ENCODE measurements at places on chromosomes 3 and 15. TPM values are rescaled to one million over a fixed set of nuclear protein-coding genes. Genes with fewer than 3 reads are reported as not detected.

DNA sequence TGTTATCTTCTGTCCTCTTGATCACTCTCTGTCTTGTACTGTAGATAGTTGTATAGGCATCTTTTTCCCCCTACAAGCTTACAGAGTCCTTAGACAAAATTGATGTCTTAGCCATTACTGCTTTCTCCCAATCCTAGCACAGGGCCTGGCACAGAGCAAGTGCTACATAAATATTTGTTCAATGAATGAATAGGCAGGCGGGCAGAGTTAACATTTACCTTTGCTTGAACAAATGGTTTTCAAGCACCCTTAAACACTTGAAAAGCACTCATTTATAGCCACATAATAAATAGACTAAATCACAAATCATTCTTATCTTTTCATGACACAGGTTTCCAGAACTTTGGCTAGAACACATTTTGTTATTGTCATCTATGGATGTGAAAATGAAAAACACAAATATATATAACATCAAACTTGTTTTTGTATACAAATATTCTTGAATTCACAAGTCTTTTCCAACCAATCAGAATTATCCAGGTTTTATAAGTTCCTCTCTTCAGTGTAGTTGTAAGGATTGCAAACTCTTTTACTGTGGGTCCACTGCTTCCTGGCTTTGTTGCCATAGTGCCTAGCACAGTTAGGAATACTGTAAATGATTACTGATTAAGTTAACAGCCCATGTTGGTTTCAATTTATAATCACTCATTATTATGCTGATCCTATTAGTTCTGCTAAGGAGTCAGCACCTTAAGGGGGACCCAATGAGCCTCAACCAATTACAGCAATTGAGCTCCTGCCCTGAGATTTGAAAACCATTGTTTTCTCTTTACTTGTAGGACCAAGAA is 61.9 kb downstream of the ISL2 start:
- no peak overlapping the region for H3K27ac ChIP-seq
- H3K4me3 ChIP-seq, result no peak overlapping the region
- H3K4me1 ChIP-seq, result peaks cover 40% of the 10 kb centered on the region
- H3K27me3 ChIP-seq, result no peaks in the 10 kb centered on the region

DNA sequence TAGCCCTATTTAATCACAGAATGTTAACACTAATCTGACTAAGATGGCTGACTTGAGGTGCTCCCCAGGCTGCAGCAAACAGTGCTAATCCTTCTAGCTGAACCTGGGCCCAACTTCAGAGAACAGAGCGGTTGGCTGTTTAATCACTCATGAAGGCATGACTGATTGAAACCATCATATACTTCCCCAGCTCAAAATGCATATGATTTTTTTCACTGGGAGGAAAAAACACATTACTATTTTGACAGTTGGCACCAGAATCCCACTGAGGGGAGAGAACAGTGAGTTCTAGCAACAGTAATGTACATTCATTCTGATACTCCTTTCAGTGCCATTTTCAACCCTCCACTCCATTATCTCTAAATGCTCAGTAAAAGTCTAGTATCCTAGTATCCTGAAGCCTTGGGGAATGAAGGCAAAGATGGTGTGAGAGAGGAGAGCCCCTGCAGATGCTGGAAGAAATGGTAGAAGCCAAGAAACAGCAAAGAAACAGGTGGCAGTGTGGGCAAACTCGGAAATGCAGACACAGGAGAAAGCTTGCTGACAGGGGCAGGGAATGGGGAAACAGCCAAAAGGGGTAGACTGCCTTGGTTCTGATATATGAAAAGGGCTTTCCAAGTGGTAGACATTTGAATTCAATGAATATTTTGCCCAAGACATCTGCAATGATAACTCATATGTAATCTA is 34.4 kb upstream of the CASR start:
- no peak overlapping the region for H3K4me3 ChIP-seq
- no peak overlapping the region for H3K27ac ChIP-seq
- no peaks in the 10 kb centered on the region for H3K4me1 ChIP-seq
- no peaks in the 10 kb centered on the region for H3K27me3 ChIP-seq
- no peaks in the 10 kb centered on the region for H3K36me3 ChIP-seq

- H3K4me1 ChIP-seq, result peaks cover 11% of the 10 kb centered on the region
- DNase-seq, result peak; percentile 5
- no peak overlapping the region for H3K27ac ChIP-seq
- no peak overlapping the region for H3K4me3 ChIP-seq
- no peaks in the 10 kb centered on the region for H3K27me3 ChIP-seq
Measured at GRCh38 chr3:131705558-131706051, 202.8 kb upstream of the MRPL3 start.

GRCh38 chr3:193960487-193961274 is 175.3 kb upstream of the HES1 start:
- H3K27ac ChIP-seq, result no peak overlapping the region
- H3K36me3 ChIP-seq, result no peaks in the 10 kb centered on the region
- no peaks in the 10 kb centered on the region for H3K27me3 ChIP-seq
- no peak for DNase-seq

GRCh38 chr3:168909260-168909659 is 754.3 kb downstream of the MECOM start:
- no peaks in the 10 kb centered on the region for H3K4me1 ChIP-seq
- H3K4me3 ChIP-seq, result no peak overlapping the region
- H3K27me3 ChIP-seq, result no peaks in the 10 kb centered on the region

Gene SOX2
- 584 TPM for total RNA-seq

Gene IGF2BP2
- 147 TPM for total RNA-seq

DNA sequence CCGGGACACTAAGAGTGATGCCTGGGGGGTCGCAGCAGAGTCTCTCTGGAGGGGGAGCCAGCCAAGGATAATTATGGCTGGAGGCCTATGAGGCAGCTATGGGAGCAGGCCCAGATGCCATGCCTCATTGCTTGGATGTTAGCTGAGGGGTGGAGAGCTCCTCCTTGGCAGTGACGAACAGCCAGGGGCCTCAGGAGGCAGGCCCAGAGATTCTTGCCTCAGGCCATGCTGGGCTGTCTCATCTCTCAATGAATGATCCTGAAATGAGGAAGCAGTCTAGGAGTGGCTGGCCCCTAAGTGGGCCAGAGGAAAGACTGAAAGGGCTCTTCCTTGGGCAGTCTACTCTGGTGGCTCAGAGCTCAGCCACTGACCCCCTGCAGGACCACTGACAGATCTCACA is 21.3 kb downstream of the KIF9 start:
- peaks cover 4% of the 10 kb centered on the region for H3K4me1 ChIP-seq
- H3K36me3 ChIP-seq, result no peaks in the 10 kb centered on the region
- H3K27ac ChIP-seq, result no peak overlapping the region

DNA sequence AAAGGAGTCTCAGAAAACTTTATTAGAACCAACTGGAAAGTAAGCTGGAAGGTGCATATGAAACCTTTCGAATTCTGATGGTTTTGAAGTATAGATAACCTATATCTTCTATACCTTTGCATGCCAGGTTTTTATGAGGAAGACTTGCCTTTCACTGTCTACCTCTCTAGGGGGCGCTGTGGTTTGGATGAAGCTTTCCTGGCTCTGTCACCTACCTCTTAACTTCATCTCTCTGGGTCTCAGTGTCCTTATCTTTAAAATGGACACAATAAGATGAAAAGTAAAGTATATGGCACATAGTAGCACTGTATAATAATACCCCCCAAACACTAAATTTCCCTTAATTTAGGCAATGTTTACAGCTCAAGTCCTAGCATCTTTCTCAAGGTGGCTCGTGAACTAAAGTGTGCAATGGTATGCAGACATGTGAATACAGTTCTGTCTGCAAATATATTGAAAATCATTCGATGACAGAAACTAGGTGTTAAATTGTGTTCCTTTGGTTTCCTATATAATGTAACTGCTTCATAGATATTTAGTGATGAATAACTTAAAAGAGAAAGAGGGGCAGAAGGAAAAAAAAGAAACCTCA is 314.3 kb downstream of the CHST2 start:
- no peak overlapping the region for H3K27ac ChIP-seq
- H3K27me3 ChIP-seq, result no peaks in the 10 kb centered on the region
- no peaks in the 10 kb centered on the region for H3K4me1 ChIP-seq
- H3K4me3 ChIP-seq, result no peak overlapping the region

GRCh38 chr3:24526640-24527212 is 32.1 kb upstream of the THRB start:
- no peak overlapping the region for H3K4me3 ChIP-seq
- peak; percentile 14 for DNase-seq
- H3K36me3 ChIP-seq, result no peaks in the 10 kb centered on the region
- peaks cover 38% of the 10 kb centered on the region for H3K27me3 ChIP-seq

DNA sequence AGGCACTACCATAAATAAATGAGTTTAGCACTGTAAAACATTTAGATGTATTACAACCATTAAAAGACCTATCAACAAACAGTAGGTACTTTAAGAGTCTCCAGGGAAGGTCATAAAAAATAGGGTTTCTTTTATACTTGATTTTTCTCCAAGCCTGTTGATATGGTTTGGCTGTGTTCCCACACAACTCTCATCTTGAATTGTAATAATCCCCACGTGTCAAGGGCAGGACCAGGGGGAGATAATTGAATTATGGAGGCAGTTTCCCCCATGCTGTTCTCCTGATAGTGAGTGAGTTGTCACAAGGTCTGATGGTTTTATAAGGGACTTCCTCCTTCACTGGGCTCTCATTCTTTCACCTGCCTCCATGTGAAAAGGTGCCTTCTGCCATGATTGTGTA is 468.9 kb upstream of the UBE2E2 start:
- no peaks in the 10 kb centered on the region for H3K36me3 ChIP-seq
- H3K4me3 ChIP-seq, result no peak overlapping the region
- no peak for DNase-seq
- no peaks in the 10 kb centered on the region for H3K27me3 ChIP-seq
- H3K4me1 ChIP-seq, result no peaks in the 10 kb centered on the region
- H3K27ac ChIP-seq, result no peak overlapping the region

DNA sequence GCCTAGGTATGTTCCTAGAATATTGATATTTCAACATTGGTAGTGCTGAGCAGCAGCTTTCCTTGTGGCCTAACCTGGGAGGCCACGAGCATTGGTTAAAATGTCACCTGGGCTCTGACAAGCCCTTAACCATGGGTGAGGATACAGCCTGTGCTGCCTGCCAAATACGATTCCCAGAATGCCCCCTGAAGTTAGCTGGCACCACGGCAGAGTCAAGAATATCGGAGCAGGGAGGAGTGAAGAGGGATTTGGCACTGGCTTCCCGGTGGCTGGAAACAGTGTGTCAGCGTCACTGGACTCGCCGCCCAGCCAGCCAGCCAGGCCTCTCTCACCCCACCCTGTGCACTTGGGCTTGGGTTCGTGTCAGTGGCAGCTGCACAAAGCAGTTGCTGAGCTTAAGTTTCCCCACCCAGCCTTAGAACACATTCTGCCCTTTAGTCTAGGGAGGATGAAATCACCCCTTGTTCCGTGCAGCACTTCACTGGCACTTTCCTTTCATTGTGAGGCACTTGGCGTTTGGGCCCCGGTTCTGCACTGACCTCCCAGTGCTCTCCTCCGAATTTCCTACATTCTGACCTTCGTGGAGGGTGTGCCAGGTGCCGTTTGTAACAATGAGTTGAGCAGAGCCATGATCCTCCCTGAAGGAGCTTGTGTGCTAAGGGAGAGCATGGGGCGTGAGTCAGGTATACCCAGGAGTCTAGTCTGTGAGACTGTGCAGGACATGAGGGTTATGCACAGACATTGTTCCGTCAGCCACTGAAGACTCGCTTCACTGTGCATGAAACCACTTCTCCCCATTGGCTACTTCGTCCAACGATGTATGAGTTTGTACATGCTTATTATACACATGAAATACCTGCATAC is 152.8 kb upstream of the BHLHE40 start:
- H3K4me3 ChIP-seq, result no peak overlapping the region
- DNase-seq, result no peak
- H3K27ac ChIP-seq, result no peak overlapping the region
- no peaks in the 10 kb centered on the region for H3K4me1 ChIP-seq

DNA sequence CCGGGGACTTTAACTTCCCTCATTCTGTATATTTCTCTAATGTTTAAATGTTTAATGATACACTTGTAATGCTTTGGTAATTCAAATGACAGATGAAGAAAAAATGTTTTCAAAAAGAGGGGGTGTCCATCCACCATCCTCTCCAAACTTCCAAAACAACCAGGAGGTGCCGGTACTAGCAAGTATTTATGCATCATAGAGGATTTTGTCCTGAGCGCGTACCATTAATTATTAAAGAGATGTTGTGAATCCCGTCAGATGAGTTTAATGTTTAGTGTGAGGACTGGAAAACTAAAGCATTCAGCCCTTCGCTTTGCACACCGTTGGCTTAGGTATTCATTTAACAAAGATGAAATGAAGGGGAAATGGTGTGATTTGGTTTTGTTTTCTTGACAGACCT is 1.3 kb downstream of the SLC28A1 start:
- H3K27ac ChIP-seq, result no peak overlapping the region
- H3K27me3 ChIP-seq, result no peaks in the 10 kb centered on the region
- no peak for DNase-seq
- H3K4me3 ChIP-seq, result no peak overlapping the region
- H3K4me1 ChIP-seq, result no peaks in the 10 kb centered on the region
- no peaks in the 10 kb centered on the region for H3K36me3 ChIP-seq

- no peak overlapping the region for H3K4me3 ChIP-seq
- no peak overlapping the region for H3K27ac ChIP-seq
- H3K4me1 ChIP-seq, result no peaks in the 10 kb centered on the region
- no peaks in the 10 kb centered on the region for H3K36me3 ChIP-seq
- no peak for DNase-seq
Measured at GRCh38 chr3:452221-452620, 255.7 kb downstream of the CHL1 start.

DNA sequence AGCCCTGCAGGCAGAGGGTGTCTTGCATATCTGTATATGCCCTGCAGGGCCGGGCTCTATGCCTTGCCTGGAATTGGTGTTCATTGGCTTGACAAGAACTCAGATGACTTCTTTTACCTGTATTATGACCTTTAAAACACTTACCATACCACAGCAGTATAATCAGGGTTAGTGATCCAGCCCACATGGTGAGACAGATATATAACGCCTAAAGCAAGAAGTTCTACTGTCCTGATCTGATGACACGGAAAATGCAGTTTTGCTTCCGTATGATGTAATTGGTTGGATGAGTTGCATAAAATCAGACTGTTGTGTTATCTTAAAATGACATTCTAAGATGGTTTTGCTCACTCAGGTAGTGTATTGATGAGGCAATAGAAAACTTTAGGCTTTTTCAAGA is 9.4 kb downstream of the CCDC174 start:
- DNase-seq, result no peak
- no peaks in the 10 kb centered on the region for H3K4me1 ChIP-seq
- peaks cover 7% of the 10 kb centered on the region for H3K36me3 ChIP-seq

DNA sequence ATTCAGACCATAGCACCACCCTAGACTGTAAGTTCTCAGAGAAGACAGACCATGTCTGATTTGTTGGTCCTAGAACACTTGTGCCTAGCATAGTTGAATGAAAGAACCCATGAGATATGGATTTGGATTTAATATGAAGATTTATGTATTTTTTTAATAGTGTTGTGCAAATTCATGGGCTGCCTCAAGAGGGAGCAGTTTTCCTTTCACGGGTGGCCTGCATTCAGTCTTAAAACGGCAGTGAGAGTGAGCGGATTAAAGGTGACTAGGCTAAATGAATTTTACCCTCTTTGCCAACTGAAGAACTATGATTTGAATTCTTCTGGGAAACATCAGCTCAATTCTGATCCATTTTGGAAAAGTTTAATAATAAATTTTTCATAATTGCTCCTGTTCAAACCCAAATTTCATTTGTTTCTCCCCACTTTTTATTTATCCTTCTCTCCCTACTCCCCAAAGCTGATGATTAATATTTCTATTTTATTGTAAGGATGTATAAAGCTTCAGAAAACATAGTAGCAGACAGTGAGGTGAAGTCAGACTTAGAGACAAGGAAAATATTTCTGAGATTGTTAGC is 67.3 kb downstream of the MORC1 start:
- H3K27ac ChIP-seq, result no peak overlapping the region
- no peaks in the 10 kb centered on the region for H3K36me3 ChIP-seq
- peak; percentile 16 for DNase-seq
- H3K27me3 ChIP-seq, result no peaks in the 10 kb centered on the region
- no peaks in the 10 kb centered on the region for H3K4me1 ChIP-seq

Gene LCTL
- 19.2 TPM for total RNA-seq

All from neural progenitor cell (in vitro differentiated cells).